ENCODE measurements at places on chromosomes 2 and 18.

DNA sequence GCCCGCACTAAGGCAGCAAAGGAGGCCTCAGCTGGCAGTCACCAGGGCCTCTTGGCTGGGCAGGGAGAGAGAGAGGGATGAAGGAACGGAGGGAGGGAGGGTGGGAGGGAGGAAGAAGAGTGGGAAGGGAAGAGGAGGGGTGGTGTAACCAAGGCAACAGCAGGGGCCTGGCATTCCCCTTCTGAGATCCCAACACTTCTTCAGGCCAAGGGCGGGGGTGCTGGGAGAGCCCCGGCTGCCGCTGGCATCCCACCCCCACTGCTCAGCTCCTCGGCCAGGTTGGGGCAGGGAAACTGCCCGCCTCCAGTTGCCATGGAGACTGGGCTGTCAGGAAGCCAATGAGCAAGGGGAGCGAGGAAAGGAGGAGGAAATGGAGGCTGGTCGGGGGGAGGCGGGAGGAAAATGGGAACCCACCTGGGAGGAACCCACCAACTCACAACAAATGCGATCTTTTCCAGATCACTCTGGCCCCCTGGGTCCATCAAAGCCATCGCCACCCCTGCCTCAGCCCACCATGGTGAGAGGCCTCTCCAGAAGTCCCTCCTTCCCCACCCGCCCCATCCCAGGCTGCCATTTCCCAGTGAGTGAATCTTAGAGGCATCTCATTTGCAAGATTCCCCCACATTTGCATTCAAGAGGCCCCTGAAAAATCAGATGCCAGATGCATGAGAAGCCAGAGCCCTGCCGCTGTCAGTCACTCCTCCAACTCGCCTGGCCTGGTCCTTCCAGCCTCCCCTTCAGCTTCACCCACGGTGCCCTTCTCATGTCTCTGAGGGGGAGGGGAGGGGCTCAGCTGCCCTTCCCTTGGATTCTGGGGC is 12.4 kb downstream of the SH2D6 start:
- DNase-seq: no peak

- DNase-seq: no peak
Measured at GRCh38 chr18:43777636-43778304, 500.5 kb upstream of the SYT4 start.

DNA sequence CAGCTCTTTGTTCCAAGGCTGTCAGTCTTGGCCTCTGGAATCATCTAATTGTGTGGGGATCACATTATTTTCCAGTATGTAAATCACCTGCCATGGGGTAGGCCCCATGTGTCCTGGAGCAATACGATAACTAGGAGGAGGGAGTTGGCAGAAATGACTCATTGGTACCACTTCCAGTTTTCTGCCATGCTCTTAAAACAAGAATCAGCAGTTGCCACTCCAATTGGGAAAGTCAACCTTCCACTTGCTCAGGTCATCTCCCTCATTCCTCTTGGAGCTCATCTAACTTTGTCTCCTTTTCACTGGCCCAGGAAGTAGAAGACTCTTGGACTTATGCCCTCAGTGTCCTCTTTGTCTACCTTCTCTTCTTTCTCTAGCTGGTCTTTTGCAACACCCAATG is 487.0 kb downstream of the SLC4A3 start:
- no peak for DNase-seq

DNA sequence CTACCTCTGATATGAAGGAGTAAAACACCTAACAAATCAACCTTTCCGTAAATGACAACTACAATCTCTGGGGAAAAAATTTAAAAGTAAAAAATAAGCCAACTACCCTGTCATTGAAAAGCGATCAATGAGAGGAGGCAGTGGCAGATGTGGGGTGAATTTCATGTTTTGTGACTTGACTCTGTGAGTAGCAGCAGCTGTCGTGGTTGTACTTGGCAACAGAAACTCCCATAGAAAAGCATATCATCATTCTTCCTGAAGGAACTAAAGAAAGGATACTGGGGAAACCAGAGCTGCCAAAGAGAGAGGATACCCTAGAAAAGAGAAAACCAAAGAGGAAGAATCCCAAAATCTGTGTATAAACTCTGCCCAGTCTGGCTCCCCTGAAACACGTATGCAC is 236.4 kb downstream of the TNS1 start:
- no peak for DNase-seq

- no peak for DNase-seq
Measured at GRCh38 chr2:221323513-221323912, 248.6 kb downstream of the EPHA4 start.

GRCh38 chr2:45729753-45730512 is 78.5 kb downstream of the PRKCE start:
- DNase-seq: no peak

DNA sequence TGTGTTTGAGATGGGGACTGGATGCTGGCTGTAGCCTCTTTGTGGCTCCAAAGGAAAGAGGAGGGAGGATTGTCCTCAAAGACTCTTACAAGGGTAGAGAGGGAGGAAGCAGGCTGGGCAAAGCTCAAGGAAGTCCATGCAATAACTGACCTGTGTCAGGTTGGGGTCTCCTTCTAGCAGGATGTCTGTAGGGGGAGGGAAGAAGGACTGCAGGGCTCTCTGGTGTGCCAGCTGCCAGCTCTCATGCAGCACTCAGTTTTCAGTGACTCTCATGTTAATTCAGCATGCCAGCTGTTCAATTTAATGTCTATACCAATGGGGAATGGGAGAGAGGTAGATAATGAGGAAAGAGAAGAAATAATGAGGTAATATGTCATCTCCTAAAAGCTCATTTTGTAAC is 85.3 kb upstream of the RANBP2 start:
- no peak for DNase-seq

DNA sequence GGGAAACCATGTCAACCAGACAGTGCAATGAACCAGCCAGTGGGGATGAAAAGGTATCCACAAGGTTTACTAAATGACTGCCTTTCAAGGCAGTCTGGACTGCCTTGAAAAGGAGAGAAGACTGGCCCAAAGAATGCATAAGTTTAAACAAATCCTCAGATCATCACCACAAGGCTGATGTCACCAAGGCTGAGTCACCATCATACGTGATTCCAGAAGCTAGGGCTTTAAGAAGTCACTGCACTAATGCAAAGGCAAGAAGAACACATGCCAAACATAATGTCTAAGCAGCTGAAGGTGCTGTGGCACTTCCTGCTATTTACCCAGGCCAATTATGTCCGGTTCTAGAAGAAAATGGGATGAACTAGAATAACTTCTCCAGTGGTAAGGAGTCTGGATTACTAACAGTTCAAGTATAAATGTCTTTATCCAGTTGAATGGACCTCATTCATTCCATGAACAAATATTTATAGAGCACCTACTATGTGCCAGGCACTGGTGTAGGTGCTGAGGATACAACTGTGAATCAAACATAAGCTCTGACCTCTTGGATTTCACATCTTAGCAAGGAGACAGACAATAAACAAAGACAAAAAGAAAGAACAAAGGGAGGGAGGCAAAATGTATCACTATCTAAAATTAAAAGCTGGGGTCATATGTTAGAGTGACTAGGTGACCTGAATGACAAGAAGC is 37.6 kb upstream of the ONECUT2 start:
- DNase-seq: no peak

DNA sequence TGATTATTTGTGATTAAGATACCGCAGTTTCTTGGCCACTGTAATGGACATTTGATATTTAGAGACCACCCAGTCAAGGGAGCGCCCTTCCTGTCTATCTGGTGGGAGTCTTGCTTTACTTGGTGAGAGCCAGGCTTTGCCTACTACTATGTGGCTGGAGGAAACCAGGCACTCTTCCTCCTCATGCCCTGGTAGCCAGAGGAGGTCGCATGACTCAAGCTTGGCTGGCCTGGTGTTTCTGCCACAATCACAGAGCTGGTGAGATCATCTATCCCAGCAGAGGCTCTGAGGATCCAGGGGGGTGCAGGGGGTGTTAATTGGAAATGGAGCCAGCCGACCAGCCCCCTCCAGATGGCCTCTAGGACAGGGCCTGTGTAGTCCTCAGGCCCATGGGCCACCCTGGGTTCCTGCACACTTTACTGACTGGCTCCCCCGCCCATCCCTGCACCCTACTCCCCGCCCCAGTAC is 46.8 kb upstream of the BIN1 start:
- DNase-seq: no peak

- DNase-seq: no peak
Measured at GRCh38 chr18:10093445-10093844, 179.6 kb downstream of the VAPA start.

DNA sequence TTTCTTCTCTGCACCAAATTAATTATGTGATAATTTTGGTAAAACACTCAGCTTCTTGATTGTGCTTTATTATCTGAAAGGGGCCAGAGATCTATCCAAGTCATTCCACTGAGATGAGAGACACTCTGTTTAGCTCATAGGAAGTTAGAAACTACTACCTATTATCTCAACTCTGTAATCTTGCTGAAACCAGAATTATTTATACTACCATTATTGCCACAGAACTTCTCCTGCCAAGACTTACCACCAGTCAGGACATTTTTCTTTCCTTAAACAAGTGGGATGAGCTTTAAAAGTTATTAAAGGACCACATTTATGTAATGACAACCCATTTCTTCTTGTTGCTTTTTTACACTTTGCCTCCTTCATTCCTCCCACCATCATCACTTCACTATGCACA is 855.6 kb upstream of the PIK3C3 start:
- DNase-seq: no peak

GRCh38 chr2:133171393-133172004 is 396.8 kb downstream of the NCKAP5 start:
- peak; percentile 39 for DNase-seq

- DNase-seq: no peak
Measured at GRCh38 chr2:1407950-1408675, 5.2 kb upstream of the TPO start.

GRCh38 chr2:166115589-166115988 is 12.2 kb downstream of the SCN1A start:
- DNase-seq: no peak

- no peak for DNase-seq
Measured at GRCh38 chr2:74076074-74076470, 71.6 kb downstream of the BOLA3 start.
